ENCODE measurements at places on chromosomes 7 and 10.

GRCh38 chr7:129262324-129262723 lies 37.5 kb downstream of the AHCYL2 start:
- DNase-seq: peak; percentile 63

GRCh38 chr10:59240582-59241183 lies 64.2 kb downstream of the PHYHIPL start:
- DNase-seq: no peak

GRCh38 chr10:76117949-76118348 lies 686.5 kb downstream of the LRMDA start:
- no peak for DNase-seq

- no peak for DNase-seq
These were observed 10.6 kb upstream of the ARID5B start for GRCh38 chr10:61890881-61891409.

- peak; percentile 54 for DNase-seq
These were observed 14.7 kb downstream of the COL1A2 start for GRCh38 chr7:94409200-94409948.

- DNase-seq: peak; percentile 46
These were observed 73.6 kb downstream of the AHCYL2 start for GRCh38 chr7:129298268-129298893.

- no peak for DNase-seq
These were observed 34.0 kb upstream of the JCAD start for GRCh38 chr10:30093303-30093950.

DNA sequence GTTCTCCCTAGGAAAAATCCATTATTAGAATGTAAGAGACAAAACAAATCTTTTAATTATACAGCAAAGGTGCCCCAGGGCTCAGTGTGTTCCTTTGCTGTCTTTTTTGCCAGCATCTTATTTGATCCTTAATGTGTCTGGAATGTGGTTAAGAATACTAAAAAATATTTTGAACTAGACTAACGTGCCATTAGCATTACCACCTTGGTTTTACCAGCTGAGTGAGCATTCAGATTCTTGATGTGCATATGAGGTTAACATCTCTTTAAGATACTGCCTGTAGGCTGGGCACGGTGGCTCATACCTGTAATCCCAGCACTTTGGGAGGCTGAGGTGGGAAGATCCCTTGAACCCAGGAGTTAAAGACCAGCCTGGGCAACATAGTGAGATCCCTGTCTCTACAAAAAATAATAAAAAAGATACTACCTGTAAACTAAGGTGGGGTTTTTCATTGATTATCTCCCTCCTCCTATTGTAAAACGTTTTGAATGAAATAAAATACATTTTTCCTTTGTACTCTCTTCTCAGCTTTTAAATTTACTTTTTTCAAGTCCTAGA lies 96.6 kb downstream of the CCNY start:
- DNase-seq: no peak

DNA sequence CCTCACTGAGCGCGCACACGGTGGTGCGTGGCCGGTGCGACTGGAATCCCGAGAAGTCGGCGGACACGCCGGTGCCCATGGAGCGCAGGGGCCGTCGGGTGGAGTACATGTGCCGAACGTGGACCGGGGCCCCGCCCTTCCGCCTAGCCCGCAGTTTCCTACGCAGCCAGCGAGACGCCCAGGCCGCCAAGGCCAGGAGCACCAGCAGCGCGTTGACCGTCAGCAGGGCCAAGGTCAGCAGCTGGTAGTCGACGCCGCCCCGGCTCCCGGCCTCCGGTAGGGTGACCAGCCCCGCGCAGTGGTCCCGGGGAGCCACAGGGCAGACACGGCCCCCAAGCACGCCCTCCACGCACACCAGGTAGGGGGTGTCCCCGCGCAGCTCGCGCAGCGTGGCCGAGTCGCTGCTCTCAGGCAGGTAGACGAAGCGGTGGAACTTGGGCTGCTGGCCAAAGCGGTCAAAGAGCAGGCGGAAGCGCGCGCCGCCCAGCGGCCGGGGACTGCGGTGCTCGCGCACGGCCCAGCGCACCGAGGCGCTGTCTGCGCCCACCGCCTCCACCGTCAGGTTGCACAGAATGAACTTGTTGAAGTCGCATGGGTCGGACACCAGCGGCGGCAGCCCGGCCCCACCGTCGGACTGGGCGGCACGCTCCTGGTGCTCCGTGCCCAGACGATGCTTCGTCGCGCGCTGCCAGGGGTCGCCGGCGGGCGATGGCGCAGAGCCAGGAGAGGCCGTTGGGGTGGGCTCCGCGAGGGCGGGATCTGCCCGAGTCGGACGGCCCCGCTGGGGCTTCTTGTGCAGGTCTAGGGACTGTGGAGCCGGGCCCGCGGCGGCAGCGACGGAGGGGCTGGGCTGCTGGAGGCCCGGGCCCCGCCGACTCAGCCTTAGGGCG lies 2.2 kb downstream of the TRIL start:
- DNase-seq: peak; percentile 87

- no peak for DNase-seq
These were observed 57.1 kb downstream of the LSMEM1 start for GRCh38 chr7:112537822-112538387.

GRCh38 chr10:113427236-113427735 lies 125.6 kb upstream of the HABP2 start:
- DNase-seq: no peak

GRCh38 chr7:74290981-74291441 lies 1.8 kb downstream of the CLIP2 start:
- no peak for DNase-seq

DNA sequence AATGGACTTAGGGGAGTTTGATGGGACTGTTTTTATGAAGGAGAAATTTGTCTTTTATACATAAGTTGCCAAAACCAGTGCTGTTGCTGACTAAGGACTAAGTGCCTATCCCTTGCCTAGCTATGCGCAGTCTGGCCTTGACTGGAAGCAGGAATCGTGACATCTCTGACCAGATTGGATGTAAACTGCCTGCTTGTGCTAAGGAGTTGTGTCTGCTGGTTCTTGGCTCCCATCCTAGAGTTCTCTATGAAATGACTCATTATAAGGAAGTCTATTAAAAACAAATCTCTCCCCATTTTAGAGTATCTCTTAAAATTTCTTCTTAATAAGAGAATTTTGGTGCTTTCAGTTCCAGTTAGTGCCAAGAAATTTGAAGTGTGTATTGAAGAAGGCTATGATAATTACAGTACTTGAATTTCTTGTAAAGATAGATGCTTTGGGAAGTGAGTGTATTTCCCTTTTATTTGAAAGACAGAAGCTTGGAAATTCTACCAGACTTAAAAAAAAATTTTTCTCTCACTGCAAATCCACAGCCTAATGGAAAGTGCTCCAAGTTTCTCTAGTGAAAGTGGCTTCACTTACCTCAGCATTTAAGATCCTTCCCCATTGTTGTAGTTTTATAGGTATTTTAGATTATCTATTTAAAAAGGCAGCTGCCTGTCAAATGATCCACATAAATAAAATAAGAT lies 77.6 kb downstream of the BICC1 start:
- peak; percentile 41 for DNase-seq

DNA sequence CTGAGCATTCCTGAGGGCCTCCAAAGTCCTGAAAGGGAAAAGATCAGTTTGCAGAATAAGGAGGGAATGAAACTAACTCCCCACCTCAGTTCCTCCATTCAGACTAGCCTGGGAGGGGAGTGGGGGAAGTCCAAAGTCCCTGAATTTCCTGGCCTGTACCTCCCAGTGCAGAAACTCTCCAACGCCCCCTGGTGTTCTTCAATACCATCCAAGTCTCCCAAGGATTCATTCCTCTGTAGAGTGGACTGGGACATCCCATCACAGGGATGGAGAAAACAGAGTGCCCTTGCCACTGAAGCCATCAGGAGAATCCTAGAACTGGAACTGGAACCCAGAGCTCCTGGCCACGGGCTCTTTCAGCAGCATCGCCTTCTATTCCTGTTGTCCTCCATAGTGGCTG lies 1.6 kb upstream of the COL13A1 start:
- peak; percentile 68 for DNase-seq

DNA sequence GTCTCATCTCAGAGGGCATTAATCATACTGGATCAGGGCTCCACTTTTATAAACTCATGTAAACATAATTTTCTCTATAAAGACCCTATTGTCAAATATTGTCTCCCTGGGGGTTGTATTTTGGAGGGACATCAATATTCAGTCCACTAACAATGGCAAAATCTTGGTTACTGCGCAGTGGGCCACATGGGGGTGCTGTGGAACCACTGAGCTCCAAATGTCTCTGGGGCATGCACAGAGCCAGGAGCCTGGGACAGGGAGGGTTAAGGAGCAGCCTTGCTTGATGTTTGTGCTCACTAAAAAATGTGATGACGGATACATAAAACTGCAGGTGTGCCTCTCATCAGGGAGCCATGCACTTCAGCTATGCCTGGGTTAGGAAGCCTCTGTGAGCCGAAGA lies 62.1 kb upstream of the PRSS58 start:
- DNase-seq: no peak

DNA sequence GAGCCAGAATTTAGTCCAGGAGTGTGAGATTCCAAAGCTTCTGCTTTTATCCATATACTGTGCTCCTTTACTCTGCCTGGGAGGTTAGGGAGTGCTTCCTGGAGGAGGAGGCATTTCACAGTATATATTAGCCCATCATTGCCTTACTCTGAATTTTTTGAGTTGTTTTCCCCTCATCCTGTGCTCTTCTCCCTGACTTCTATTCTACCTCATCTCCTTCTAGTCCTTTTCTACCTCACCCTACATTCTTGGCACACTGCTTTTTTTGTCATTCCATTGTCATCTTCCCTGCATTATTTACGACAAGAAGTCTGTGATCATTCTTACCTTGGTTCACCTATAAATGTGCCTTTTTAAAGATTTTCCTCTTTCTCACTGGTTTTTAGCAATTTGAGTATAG lies 21.3 kb downstream of the STK17A start:
- no peak for DNase-seq

DNA sequence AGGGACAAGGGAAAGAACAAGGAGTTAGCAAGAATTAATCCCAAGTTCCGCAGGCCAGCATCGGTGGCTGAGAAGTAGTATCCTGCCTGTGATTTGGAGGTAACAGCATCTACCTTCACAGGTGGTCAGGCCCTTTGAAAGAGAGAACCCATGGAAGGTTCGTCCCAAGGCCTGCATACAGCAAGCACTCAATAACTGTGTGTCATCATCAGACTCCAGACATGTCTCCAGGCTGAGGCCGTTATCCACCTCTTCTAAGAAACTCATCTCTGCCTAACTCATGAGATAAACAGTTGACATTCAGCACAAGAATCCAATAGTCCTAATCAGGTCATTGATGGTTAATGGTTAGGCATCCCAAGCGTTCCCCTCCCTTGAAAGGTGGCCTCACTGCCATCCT lies 45.0 kb downstream of the CTBP2 start:
- DNase-seq: no peak

- DNase-seq: no peak
These were observed 138.4 kb upstream of the MDFIC start for GRCh38 chr7:114783508-114783907.

GRCh38 chr7:28358423-28358868 lies 53.9 kb upstream of the CREB5 start:
- no peak for DNase-seq

DNA sequence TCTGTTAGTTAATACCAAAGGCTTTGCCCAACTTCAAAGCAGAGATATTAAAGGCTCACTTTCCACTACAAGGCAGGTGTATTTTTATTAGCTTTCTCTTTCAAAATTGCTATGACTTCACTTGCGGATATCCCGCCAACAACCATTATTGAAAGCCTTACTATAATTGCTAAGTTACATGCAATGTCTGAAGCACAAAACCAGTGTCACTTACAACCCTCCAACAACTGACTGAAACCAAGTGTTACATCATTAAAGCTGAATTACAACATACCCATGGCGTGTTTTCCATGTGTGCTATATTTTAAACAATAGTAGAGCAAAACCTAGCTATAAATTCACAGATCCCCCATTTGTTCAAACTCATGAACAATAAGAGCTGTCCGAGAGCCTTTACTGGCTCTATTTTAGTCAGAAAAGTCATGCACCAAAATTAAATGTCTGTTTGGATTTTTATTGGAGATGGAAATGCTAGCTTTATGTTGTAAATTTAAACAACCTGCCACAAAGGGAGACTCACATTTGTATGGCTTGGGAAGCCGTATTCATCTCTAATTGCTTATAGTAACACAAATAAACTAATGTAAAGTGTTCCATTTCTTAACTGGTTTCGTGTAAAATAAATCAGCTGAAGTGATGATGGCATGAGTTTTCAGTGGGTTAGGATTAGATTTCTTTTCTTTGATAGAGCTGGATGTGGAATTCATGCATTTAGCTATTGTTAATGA lies 227.1 kb downstream of the AGMO start:
- DNase-seq: no peak

DNA sequence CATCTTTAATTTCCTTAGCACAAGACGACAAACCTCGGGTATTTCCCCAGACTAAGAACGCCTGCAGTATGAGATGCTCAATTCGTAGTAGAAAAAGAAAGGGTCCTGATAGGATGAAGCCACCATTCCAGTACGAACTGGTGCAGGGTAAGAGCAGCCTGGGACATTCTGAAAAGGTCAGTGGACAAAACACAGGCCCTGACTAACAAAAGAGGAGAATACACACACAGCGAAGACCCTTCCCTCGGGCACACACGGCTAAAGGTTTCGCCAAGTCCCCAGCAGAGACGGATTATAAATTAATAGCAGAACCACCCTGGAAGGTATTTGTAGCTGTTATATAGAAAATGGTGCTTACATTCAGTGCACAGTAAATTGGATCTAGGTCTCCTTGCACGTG lies 137.6 kb downstream of the SKIDA1 start:
- no peak for DNase-seq

- no peak for DNase-seq
These were observed 199.0 kb upstream of the RHOBTB1 start for GRCh38 chr10:61142987-61143386.

- peak; percentile 43 for DNase-seq
These were observed 39.0 kb upstream of the EMX2 start for GRCh38 chr10:117503244-117504205.

- DNase-seq: no peak
These were observed 4.7 kb downstream of the ADARB2 start for GRCh38 chr10:1732564-1732996.

DNA sequence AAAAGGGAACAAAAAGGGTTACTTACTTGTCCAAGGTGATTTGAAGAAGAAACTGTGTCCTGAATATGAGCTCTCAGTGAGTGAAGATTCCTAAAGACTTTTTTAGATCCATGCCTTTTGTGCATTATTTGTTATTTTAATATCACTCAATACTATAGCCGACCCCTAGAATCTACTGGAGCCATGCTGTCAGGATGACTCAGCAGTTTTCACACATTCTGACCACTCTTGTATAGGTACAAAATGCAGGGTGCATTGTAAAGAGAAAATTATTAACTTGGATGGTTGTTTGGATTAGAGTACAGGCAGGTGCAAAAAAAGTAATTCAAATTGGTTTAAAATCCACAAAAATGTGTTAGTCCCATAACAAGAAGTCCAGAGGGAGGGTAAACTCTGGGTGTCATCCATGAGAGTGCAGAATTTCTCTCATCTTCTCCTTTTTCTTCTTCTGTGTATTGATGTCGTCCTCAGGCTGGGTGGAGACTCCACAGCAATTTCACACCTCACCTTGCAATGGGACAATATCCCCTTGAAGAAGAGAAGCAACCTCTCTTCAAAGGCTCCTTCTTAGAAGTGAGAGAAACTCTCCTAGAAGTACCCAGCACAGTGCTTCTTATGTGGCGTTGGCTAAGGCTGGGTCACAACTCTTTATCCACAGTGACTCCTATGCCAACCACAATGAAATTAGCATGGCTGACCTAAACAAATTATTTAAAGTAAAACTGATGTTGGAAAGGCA lies 75.6 kb downstream of the AKR1C4 start:
- no peak for DNase-seq

- DNase-seq: no peak
These were observed 143.6 kb downstream of the ST7 start for GRCh38 chr7:117096942-117097341.

GRCh38 chr10:119724593-119725516 lies 995 bp upstream of the INPP5F start:
- DNase-seq: no peak

- DNase-seq: no peak
These were observed 34.6 kb downstream of the PPP1R9A start for GRCh38 chr7:94941844-94942632.

Data from femur (tissue), 1 donor.